Testis (tissue), 5 donors: ENCODE measurements at places on chromosomes 12 and 14.

DNA sequence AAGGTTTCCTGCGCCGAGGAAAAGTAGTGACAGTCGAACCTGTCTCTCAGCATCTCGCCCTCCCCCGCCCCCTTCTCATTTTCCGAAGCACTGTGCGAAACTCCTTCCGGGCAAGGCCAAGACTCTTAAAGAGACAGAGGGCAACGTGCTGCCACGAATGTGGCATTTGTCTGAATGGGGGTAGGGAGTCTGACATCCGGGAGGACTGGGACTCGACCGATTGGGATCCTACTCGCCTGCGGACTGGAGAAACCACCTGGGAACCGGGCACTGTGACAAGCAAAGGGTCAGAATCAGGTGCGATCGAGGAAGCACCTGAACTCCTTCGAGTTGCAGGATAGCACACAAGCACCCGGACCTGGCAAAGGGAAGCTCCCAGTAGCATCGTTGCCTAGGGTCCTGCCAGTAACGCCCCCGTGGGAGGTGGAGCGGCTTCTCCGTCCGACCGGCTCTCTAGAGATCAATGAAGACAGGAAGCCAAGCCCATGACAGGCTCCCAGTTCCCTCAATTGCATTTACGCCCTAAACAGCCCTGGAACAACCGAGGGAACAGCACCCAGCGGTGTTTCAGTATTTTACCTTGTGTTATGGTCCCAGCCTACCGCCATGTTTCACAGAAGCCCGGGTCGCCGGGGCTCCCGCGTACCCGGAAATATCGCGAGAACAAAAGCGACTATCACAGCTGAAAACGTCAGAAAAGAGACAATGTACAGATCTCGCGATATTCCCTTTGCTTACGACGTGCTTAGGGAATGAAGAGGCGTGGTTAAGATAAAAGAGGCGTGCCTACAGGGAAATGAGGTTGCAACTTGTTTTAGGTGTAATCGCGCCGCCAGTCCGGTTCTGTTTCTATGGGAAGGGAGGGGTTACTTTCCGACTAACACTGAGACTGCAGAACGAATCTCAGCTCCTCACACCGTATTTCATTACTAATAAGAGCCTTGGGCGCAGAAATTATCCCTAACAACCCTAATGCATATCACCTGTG is at the start of gene ERGIC2:
TSS of gene ERGIC2 (minus strand) at position 637 of the 988 bp plus-strand sequence. CDS start 9,539 bp downstream, outside the sequence.
- peak; percentile 97 for DNase-seq

DNA sequence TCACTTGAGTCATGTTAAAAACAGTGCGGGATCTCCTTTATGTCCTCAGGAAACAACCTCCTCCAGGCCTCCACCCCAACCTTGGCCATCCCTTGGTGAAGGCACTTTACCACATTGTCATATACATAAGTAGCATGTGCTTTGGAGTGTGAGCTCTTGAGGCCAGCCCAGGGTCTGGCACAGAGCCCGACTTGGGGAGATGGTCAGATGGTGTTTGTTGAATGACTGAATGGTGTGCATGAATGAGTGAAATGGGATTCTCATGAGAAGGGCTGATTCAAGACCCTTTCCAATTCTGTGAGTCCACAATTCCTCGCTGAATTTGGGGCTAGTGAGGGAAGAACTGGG is 52.9 kb upstream of the DLK1 start:
- DNase-seq: no peak

GRCh38 chr12:402029-402389 is 565 bp downstream of the CCDC77 start:
- no peak for DNase-seq

DNA sequence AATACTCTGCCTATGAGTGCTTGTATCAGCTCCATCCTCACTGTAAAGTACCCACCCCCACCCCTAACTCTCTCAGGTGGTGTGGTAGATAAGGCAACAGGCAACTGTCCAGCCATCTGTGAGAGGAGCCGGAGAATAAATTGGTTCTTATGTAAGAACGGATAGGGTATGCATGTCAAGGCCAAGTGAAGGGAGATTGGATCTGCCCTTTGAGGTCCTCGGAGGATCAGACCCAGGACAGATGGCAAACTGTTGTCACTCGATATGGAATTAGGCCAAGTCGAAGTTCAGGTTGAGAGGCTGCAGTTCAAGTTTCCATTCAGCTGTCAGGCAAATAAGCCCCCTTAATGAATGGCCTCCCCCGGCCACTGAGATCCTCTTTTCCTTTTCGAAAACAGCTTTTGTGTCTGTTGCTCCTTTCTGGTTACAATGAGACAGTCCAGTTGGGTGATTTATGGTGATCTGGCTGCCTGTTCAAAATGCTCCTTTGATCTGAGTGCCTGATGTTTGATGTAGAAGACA is 120.3 kb downstream of the VRK1 start:
- DNase-seq: no peak
